NCI-H748 treated with DMSO at 0.1 percent for 48 hours (cell line): ENCODE measurements at places on chromosomes 3 and 15.

GRCh38 chr3:69499899-69500421 is 114.1 kb upstream of the FRMD4B start:
- DNase-seq, result no peak

GRCh38 chr15:27692438-27692837 is 406.7 kb downstream of the OCA2 start:
- DNase-seq, result no peak

DNA sequence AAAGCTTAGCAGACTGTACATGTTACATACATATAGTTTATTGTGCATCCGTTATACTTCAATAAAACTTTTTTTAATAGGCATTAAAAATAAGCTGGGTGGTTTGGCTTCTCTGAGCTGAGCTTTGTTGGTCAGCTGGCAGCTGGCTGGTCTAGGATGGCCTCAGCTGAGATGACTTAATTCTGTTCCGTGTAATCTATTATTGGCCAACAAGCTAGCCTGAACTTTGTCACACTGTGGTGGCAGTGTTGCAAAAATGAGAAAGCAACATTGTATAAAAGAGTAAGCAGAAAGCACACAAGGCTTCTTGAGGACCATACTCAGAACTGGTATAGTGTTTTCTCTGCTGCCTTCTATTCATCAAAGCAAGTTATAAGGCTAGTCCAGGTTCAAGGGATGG is 45.2 kb downstream of the CGGBP1 start:
- DNase-seq, result no peak

DNA sequence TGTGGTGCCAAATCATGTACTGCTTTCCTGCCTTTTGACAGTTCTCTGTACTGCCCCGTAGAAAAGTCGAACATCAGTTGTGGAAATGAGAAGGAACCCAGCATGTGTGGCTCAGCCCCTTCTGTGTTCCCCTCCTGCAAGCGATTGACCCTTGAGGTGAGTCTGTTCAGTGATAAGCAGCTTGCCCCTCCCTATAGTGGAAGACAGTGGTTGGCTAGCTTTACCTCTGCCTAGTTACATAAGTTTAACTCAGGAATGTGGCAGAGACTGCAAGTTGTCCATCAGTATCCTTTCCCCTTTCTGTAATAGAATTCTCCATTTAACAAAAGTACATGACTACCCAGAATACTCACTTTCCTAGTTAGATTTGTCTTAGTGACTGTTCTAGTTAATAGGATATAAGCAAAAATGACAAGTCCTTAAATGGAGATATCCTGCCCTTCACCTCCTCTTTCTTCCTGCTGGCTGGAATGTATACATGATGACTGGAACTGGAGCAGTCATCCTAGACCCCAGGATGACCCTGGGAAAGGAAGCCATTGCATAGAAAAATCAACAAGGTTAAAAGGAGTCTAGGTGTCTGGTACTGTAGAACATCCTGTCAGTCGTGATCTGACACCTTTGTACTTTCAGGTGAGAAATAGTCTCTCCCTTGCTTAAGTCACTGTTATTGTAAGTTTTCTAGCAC is 10.6 kb downstream of the SETMAR start:
- no peak for DNase-seq

DNA sequence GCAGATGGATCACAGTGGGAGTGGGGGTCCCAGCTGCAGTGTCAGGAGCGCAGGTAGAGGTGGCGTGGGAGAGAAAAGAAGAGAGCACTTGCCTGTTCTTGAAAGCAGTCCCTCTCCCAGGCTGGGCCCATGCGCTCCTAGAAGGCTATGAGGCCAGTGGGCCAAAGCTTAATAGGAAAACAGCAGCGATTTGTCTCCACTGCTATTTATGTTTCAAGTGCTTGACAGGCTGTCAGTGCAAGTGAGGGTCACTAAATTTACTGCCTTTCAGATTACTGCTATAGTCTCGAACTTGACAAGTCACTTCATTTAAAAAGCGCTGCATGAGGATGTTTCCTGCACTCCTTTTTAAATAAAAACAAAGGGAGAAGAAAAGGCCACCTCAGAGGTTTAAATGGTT is 239.5 kb downstream of the GAP43 start:
- DNase-seq, result no peak

GRCh38 chr3:197942956-197943556 is 6.9 kb upstream of the RPL35A start:
- no peak for DNase-seq

DNA sequence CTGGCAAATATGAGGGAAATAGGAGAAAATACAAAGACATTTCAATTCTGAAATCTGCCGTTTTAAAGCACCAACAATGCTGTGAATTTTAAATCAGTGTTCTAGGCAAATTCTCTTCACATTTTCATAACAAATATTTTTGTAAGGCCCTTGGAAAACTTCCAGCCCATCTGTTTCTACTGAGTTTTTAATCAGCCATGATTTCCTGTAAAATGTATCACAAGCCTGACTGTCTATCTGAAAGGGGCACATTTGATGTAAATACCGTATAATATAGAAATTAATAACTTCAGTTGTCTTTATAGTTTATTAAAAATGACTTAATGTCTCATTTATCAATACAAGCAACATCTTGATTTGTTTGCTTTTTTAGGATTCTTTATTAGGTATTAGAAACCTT is 454.7 kb downstream of the PYDC2 start:
- DNase-seq, result no peak

DNA sequence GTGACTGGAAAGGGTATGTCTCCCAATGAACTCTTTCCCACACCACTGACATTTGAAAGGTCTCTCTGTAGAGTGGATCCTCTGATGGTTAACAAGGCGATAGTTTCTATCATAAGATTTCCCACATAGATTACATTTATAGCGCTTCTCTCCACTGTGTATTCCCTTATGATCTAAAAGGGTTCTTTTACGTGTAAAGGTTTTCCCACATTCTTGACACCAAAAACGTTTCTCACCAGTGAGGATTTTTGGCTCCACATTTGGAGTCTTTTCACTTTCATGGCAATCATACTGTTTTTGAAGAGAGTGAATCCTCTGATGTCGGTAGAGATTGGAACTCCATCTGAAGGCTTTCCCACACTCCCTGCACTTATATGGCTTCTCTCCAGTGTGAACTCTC is 30.5 kb downstream of the ZNF445 start:
- DNase-seq, result no peak

DNA sequence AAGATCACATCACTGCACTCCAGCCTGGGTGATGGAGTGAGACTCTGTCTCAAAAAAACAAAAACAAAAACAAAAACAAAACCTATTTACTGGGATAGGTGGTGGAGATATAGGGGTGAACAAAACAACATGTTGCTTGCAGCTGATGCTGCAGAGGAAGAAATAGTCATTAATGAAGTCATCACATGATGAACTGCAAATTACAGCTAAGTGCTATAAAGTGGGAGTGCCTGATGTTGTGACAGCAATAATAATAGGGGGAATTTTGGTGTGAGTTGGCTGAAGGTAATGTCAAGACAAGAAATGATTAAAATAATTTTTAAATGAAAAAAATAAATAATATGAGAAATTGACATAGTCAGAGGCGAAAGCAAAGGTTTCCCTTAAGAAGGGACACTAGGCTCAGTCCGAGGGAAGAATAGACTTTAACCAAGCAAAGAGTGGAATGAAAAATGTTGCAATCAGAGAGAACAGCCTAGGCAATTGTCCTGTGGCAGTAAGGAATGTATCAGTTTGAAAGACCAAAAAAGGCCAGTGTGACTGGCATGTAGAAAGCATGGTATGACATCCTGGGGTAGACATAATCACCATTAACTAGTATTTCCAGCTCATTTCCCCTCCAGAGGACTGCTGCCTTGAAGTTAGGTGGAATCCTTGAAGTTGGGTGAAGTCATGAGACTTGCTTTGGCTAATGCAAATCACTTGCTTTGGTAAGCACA is 14.7 kb upstream of the PIK3CB start:
- no peak for DNase-seq
